ENCODE measurements at places on chromosomes 12 and 14.

DNA sequence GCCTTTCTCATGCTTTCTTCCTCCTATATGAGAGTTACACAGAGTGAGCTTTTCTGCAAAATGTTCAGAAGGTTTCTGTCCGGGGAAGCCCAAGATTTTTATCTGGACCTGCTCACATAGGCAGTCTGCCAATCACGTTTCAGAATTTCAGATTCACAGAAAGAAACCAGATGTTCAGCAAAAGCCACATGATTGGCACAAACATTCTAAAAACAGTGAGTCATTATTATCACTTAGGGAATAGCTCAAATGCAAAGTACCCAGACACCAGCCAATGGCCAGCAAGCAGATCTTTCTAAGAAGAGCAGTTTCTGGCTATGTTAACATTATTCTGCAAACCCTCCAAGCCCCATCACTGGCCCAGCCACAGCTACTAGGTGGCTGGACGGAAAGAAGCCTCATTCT is 1558.5 kb upstream of the TMEM132C start:
- DNase-seq: no peak

- DNase-seq: no peak
Measured at GRCh38 chr14:72663076-72663487, 230.8 kb downstream of the DPF3 start.

DNA sequence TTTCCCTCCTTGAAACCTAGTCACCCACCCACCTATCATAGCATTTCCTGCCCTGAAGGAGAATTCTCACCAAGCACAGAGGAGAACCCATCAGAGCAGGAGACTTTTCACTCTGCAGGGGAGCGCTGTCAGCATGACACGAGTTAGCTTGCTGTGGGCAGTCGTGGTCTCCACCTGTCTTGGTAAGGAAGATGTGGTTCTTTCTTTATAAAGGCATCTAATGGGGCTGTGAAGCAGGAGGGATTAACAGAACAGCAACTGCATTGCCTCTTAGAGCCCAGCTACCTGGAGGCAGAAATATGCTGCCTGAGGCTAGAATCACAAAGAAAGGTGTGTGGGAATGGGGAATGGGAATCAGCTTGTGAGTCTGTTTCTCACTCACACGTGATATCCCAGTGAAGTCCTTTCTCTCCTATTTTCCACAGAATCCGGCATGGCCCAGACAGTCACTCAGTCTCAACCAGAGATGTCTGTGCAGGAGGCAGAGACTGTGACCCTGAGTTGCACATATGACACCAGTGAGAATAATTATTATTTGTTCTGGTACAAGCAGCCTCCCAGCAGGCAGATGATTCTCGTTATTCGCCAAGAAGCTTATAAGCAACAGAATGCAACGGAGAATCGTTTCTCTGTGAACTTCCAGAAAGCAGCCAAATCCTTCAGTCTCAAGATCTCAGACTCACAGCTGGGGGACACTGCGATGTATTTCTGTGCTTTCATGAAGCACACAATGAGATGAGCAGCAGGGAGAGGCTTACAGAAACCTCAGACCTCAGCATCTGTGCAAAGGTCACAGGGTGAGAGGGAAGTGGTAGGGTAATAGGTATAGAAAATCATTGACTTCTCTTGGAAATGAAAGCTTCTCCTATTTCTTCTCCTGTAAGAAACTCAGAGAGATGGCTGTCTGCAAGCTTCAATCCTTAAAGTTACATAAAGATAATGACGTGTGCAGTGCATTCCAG is 316.9 kb downstream of the DAD1 start:
- DNase-seq: no peak

- DNase-seq: no peak
Measured at GRCh38 chr12:2347137-2347843, 294.5 kb downstream of the CACNA1C start.

GRCh38 chr12:119461636-119462214 is 127.2 kb downstream of the CCDC60 start:
- DNase-seq: no peak

DNA sequence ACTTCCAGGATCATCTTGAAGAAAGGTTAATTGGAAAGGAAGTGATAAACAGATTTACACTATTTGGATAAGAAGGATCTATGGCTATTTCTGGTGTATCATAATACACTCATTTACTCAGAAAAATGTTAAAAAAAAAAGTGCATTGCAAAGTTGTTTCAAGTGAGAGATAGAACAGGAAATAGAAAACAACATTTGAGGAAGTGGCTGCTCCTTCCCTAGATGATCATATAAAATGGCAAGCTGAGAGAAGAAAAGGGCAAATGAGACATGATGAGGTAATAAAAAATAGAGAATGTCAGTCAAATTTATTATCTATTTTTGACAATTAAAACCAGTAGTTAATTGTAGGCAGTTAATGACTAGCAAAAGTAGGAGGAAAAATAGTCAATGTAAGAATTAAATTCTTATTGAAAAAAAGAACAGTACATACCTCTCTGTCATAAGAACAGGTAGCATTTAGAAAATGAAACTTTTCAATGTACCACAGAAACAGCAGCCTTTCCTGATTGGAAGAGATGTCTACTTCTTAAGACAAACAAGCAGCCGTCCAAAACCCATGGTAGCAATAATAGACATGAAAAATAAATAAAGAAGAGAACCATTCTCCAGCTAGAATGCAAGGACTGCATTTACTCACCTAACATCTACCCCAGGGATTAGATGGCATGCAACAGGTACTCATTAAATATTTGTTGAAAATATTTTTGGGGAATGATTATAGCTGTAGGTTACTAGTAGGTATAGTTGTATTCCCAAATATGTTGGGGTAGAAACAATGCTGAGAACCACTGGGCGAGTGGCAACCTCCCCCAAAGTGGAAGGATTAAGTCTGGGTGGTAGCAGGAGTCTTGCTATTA is 63.9 kb upstream of the GRIP1 start:
- no peak for DNase-seq

DNA sequence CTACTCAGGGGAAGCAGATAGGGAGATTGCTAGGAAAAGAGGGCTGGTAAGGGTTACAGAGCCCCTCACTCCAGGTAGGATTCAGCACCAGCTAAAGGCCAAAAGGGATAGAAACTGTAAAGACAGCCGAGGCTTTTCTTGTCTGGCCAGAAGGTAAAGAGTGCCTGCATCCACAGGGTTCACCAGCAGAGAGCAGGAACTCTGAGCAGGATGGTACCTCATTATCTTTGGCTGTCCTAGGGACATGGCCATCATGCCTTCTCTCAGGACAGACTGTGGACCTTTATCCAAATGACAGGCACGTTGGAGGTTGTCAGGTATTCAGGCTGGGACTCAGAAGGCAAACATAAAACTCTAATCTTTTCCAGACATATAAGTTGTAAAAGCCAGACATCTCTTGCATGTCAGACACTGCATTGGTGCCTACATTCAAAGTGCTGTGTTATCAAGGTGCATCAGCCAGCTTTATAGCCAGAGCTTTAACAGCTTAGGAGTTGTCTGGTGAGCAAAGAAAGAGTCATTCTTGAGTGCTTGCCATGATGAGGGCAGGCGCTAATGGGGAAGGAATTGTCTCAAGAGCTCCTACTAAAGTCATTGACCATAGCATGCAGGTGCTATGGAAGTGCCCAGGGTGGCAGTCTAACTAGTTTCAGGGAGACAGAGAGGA is 89.5 kb downstream of the PELI2 start:
- DNase-seq: no peak

DNA sequence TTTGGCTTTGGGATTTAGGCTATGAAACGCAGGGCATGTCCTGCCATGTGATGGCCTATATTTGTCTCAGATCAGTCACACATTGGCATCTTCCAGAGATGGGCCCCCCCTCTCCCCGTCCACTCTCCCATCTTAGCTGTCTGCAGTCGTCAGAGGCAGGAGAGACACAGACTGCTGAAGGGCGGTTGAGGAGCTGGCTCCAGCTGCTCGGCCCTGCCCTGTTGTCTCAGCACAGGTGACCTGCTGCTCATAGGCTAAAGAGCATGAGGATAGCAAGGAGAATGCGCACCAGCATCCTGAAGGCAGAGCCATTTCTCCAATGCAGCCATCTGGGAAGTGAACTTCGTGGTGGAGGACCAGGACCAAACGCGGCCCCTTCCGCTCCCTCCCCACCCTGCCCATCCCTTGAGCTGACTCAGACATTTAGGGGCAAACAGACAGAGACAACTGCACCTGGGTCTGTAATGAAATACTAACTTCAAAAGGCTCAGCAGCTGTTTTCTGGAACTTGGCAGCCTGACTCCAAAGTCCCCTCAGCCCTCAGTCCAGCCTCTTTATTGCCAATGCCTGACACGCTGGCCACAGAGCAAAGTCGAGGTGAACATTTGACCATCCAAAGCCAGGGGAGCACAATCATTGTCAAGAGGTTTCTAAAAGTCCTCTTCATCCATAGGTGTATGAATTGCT is 22.3 kb downstream of the FZD10 start:
- DNase-seq: no peak

DNA sequence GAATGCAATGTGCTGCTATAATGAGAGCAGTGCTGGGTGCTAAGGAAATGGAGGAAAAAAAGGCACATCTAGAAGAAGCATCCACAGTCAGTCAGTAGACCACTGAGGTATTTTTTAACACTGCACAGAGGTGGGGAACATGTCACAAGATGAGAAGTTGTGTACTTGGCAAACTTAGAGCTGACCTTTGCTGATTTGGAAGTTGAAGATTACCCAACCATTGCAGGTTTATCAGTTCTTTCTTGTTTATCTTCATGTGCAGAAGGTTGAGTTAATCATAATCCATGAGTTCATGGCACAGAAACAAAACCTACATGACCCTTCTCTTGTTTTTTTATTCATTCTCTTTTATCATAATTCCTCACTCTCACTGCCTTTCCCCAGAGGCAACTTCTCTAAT is 3.2 kb upstream of the PAH start:
- no peak for DNase-seq

DNA sequence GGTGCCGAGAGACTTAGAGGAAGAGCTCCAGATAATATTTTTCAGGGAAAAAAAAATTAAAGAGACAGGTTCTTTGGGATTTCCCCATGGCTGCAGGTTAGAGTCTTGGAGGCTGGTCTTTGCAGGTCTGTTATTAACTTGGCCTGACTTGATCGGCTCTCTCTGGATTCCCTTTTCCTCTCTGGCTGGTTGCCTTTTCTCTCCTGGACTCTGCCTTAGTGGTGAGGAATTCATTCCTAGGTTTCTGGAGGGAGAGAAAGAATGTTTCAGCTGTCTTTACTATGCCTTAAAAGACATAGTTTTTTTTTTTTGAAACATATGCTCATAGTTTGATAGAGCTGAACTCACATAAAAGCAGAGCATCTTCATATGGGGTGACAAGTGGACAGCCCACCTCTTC is 336.3 kb downstream of the BMP4 start:
- no peak for DNase-seq

- no peak for DNase-seq
Measured at GRCh38 chr12:49020441-49020840, 1.9 kb upstream of the PRKAG1 start.

DNA sequence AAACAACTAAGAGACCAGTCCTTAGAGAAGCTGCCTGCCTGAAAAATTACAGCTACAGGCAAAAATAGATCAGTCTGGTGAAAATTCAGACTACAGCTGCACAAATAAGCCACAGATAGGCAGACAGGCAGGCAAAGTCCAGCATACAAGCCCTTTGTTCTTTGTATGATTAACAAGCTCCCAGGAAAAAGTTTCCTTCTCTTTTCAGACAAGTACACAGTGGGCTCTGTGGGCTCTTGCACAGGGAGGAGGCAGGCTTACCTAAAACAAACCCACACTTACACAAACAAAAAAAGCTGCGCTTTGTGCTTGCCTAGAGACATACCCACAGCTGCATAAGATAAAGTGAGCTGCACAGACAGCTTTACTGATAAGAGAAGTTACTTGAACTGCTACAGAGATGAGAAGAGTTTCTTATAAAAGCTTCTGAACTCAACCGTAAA is 7.7 kb downstream of the OR6C68 start:
- DNase-seq: no peak

DNA sequence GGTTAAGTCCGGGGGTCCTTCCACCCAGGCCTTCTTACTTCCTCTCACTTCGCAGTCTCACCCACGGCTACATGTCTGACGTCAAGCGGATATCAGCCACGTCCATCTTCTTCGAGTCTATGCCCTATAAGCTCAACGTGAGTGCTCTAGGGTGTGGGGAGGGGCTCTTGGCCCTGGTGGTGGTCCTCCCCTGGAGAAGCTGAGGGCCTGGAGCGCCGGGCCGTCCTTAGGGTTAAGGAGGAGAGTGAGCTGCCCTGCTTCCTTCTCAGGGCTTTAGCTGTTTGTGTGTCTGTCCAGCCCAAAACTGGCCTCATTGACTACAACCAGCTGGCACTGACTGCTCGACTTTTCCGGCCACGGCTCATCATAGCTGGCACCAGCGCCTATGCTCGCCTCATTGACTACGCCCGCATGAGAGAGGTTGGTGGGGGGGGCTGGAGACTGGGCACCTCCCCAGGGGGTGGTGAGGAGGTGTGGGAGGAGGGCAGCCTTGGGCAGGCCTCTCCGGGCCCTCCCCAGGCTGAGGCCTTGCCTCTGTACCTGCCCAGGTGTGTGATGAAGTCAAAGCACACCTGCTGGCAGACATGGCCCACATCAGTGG is 2.7 kb downstream of the SHMT2 start:
- DNase-seq: no peak

- DNase-seq: no peak
Measured at GRCh38 chr14:104114421-104115130, 23.8 kb upstream of the KIF26A start.

- DNase-seq: no peak
Measured at GRCh38 chr14:100896369-100897060, 7.0 kb downstream of the RTL1 start.

GRCh38 chr12:34051486-34051885 is 29.2 kb downstream of the ALG10 start:
- DNase-seq: no peak

DNA sequence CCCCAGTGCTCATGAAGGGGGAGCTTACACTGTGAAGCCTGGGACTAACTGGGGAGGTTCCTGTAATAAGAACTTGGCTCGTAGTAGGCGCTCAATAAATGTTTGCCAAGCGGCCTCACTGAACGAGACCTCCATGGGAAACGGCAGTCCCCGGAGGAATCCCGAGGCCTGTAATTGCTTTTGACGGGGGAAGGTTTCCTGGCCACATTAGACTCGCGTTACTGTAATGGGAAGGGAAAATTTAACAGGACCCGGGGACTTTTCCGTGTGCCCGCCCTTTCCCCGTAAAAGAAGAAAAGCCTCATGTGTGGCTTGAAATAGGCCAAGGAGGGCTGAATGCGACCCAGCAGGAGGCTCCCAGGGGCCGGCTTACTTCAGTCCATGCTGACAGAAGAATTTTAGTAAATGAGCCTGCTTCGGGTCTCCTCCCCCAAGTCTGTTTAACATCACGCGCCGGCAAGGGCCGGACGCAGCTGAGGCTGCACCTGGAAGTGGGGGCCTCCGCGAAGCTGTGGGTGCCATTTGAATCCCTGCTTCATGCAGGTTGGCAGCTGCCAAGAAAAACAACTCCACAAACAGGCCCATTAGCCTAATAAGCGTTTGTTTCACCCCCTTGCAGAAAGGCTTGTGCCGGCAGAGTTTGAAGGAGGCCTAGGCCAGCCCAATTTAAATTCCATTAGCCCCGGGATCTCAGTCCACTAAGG is 39.8 kb upstream of the PWP1 start:
- DNase-seq: no peak

DNA sequence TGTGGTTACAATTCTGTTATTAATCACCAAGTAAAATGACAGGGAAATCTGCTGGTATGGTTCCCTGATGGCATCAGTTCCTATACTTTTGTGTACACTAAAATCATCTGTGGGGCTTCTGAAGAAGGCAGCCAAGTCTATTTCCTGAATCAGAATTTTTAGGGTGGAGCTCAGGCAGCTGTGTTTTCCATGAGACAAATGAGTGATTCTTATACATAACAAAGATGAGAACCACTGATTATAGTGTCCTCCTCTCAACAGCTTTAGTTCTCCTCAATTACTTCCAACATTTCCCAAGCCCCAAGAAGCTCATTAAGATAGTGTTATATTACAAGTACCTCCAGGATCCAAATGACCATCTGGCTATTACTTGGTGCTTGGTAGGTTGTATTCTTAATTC is 64.5 kb upstream of the USP44 start:
- DNase-seq: no peak
